A549 treated with CORT108297 at 1 μM for 4 hours (cell line): ENCODE measurements at places on chromosomes 2 and 18. TPM values are rescaled to one million over a fixed set of nuclear protein-coding genes. Genes with fewer than 3 reads are reported as not detected.

Gene PASK
- 6.5 to 10.6 TPM (median 8.1 TPM) in 5 replicates for total RNA-seq

Gene MXD1
- 1.6 to 2.0 TPM (median 1.9 TPM) in 5 replicates for total RNA-seq

Gene VSNL1
- not detected in 5 replicates for total RNA-seq

Gene PCARE
- total RNA-seq: not detected in 5 replicates

Gene AGBL5
- total RNA-seq: 30.0 to 34.0 TPM (median 32.4 TPM) in 5 replicates

Gene CFC1
- not detected in 5 replicates for total RNA-seq

Gene ADNP2
- total RNA-seq: 10.8 to 11.6 TPM (median 11.1 TPM) in 5 replicates

Gene OSBPL1A
- 9.9 to 15.1 TPM (median 11.5 TPM) in 5 replicates for total RNA-seq

Gene KLF11
- 2.6 to 5.2 TPM (median 4.3 TPM) in 5 replicates for total RNA-seq

Gene COPS7B
- total RNA-seq: 35.9 to 43.7 TPM (median 40.9 TPM) in 5 replicates

Gene CTIF
- total RNA-seq: 11.3 to 19.2 TPM (median 13.7 TPM) in 5 replicates

Gene ZSWIM2
- total RNA-seq: not detected in 5 replicates

Gene TFCP2L1
- 2.9 to 4.9 TPM (median 3.3 TPM) in 5 replicates for total RNA-seq

Gene DSG1
- not detected in 5 replicates for total RNA-seq

Gene DYNC2LI1
- 12.2 to 15.5 TPM (median 13.6 TPM) in 5 replicates for total RNA-seq

Gene CNRIP1
- 1.8 to 2.4 TPM (median 2.1 TPM) in 5 replicates for total RNA-seq

Gene IL1B
- 0.21 to 0.57 TPM (median 0.24 TPM) in 5 replicates for total RNA-seq

Gene SIX2
- 0.10 to 0.36 TPM (median 0.27 TPM) in 5 replicates for total RNA-seq

Gene MYCN
- total RNA-seq: 0.03 TPM in 1 of 5 replicates, not detected in the others

Gene CXCR4
- 0.28 to 0.75 TPM (median 0.51 TPM) in 5 replicates for total RNA-seq

Gene SRD5A2
- 0.01 to 0.05 TPM (median 0.03 TPM) in 4 of 5 replicates, not detected in the other for total RNA-seq

Gene HJURP
- 73.9 to 78.1 TPM (median 76.4 TPM) in 5 replicates for total RNA-seq

Gene AQP12A
- not detected in 5 replicates for total RNA-seq

Gene IL18RAP
- total RNA-seq: 0.11 TPM in 1 of 5 replicates, not detected in the others

Gene EPB41L3
- 0.21 to 0.74 TPM (median 0.23 TPM) in 5 replicates for total RNA-seq

Gene ONECUT2
- total RNA-seq: 0.31 to 0.63 TPM (median 0.41 TPM) in 5 replicates

Gene FOXI3
- 0.05 TPM in 1 of 5 replicates, not detected in the others for total RNA-seq

Gene MALL
- 134 to 158 TPM (median 138 TPM) in 5 replicates for total RNA-seq

Gene REG3A
- not detected in 5 replicates for total RNA-seq

Gene ADRA2B
- 0.02 to 0.07 TPM (median 0.05 TPM) in 4 of 5 replicates, not detected in the other for total RNA-seq

Gene SLC9A2
- 2.8 to 3.4 TPM (median 3.3 TPM) in 5 replicates for total RNA-seq

Gene HTR2B
- 0.05 to 0.09 TPM (median 0.08 TPM) in 5 replicates for total RNA-seq

Gene MBD5
- total RNA-seq: 2.9 to 8.0 TPM (median 5.4 TPM) in 5 replicates
